ENCODE measurements at places on chromosomes 12 and 14.

DNA sequence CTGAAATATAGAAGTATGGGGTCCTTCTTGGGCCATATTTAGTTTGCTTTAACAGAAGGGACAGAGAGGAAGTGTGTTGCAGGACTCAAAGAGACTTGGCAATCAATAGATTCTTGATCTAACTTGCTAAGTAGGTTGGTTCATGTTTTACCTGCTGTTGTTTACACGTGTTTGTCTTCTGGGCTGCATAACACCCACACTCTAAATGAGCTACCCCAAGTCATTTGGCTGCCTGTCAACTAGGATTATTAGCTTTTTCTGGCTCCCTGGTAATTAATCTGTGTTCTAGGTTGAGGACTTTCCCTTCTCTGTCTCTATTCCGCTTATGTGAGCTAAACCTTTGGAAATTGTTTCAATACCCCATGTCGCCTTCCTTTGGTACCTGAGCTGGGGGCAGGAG, 10.1 kb upstream of the TBPL2 start:
- DNase-seq = no peak

DNA sequence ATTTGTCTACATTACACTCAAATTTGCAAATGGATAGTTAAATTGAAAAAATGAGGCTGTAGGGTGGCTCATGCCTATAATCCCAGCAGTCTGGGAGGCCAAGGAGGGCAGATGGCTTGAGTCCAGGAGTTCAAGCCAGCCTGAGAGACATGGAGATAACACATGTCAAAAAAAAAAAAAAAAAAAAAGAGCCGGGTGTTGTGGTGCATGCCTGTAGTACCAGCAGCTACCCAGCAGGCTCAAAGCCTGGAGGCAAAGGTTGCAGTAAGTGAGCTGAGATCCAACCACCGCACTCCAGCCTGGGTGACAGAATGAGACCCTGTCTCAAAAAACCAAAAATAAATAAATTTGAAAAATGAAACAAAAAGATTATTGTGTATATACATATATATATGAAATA, 119.9 kb upstream of the MGAT4C start:
- DNase-seq = peak; percentile 80

DNA sequence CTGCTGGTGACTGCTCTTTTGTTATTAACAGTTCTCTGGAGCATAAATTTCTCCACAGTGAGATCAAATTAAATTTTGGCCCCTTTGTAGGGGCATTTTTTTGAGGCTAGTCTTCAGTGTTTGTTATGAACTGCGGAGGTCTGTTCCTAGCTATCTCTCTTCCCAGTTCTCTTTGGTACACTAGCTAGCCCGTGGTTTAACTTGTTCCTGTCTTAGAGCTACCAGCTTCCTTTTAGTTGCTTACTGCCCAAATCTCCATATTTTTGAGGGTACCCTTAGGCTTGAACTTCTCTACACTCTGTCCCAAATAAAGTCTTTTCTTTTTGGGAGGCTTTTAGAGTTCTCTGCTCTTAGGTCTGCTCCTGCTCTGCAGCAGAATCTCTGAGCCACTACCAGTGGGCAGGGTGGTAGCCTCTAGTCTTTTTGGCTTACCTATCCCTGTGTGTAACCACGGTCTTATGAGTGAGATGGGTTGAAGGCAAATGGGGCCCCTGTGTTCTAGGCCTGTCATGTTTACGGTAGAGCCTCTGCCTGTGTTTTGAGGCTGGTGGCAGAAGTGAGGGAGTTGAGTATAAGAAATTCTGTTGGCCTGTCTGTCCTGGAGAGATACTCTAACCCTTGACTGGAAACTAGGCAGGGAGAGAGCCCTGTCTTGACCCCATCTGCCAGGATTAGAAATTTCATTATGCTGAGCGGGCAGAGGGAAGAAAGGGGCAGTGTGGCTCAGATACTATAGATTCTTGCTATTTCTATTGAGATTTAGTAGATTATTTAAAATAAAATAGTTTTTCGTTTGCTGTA, 21.0 kb downstream of the CNOT2 start:
- DNase-seq = no peak

DNA sequence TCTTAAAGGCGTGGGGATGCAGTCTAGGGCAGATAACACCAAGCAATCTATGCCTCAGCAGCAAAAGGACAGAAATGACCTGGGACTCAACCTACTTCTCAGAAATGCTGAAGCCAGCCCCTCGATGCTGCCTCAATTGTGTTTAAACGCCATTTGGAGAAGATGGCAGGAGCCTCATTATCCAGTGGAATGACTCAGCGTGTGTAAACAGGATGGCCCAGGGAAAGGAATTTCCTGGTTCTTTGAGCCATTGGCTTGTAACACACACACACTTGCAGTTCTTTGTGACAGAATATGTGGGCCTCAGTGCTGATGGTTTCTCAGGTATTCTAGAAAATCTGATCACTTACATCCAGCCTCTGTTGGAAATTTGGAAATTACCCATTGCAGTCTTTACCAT, 154.3 kb downstream of the NTF3 start:
- DNase-seq = no peak

GRCh38 chr14:36940476-36940875, 231.9 kb downstream of the SLC25A21 start:
- no peak for DNase-seq

DNA sequence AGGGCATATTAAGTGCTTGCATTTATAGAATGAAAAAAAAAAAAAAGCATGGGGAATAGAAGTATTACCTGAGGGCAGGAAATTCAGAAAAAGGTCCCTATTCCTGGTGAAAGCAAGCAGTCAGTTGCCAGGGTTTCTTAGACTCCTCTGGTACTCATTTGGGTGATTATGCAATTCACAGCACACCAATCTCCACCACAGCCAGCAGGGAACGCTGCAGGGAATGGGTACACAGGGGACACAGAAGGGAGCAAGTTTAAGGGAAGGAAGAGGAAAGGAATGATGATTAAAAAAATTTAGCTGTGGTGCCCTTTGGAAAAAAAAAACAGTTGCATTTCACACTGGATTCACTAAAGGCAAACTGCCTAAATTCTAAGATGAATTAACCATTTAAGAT, 14.2 kb downstream of the BLTP3B start:
- DNase-seq = peak; percentile 88

DNA sequence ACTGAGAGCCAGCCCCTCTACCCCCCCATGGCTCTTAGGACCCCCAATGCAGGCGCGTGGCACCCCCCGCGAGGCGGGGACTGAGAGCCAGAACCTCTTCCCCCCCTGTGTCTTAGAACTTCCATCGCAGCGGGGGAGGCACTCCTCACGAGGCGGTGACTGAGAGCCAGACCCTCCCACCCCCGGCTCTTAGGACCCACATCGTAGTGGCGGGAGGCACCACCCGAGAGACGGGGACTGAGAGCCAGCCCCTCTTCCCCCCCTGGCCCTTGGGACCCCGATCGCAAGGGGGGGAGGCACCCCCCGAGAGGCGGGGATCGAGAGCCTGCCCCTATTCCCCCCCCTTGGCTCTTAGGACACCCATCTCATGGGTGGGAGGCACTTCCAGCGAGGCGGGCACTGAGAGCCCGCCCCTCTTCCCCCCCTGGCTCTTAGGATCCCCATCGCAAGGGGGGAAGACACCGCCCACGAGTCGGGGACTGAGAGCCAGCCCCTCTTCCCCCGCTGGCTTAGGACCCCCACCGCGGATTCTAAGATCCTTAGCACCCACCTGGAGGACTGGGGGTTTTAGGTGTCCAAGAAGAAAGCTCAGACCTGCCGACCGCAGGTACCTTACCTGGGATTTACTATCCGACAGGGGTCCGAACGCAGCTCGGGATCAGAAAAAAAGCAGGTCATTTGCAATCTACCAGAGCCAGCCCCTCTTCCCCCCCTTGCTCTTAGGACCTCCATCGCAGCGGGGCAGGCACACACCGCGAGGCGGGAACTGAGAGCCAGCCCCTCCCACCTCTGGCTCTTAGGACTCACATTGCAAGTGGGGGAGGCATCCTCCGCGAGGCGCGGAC, 44.9 kb downstream of the DDX11 start:
- DNase-seq = peak; percentile 92

DNA sequence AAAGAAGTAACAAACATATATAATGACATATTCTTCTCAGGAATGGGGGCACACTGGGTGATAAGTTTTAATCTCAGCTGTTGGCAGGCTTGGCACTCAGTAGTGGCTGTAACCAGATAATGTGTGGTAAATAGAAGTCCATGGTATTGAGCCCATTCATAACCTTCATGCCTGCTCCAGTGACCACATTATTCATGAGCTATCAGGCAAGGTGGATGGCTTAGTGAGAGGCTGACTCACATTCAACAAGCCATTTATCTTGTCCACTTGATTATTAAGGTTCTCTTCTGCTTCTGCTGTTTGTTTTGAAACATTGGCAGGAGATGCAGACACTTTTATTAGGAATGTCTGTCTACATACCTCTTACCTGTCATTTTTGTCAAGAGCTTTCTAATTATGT, 950.4 kb upstream of the LRFN5 start:
- DNase-seq = no peak

- peak; percentile 71 for DNase-seq
Measured at GRCh38 chr12:122836027-122836921, 1.0 kb downstream of the HIP1R start.

DNA sequence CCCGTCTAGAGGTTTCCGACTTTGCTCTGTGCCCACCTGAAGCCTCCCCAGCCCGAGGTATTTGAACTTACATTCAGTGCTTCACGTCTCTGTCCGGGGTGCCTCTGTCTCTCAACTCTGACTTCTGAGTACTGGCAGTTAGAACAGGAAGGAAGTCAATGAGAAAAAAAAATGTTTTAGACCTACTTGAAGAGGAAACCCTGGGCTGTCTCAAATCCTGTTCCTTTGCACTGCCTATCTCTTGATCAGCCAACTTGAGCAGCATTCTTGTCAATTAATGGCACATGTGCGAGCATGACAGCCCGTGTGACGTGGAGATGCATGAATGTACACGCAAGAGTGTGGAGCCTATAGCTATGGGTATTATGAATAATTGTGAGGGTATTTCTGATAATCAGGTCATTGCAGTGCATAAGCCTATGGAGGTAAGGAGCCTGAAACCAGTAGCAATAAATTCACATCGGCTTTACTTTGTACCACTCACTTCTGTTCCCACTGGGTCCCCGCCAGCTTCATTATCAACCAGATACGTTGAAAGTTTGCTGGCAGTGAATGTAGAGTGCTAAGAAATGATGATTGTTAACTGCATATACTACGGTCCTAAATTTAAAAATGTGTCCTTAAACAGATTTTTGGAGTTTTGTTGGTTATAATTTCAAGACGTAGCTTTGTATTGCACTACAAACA, at the start of gene ARHGDIB:
TSS of gene ARHGDIB (minus strand) at position 136 of the 687 bp plus-strand sequence. CDS start 10,889 bp downstream, outside the sequence.
- no peak for DNase-seq

GRCh38 chr12:5965950-5966383, 20.9 kb upstream of the ANO2 start:
- peak; percentile 93 for DNase-seq

DNA sequence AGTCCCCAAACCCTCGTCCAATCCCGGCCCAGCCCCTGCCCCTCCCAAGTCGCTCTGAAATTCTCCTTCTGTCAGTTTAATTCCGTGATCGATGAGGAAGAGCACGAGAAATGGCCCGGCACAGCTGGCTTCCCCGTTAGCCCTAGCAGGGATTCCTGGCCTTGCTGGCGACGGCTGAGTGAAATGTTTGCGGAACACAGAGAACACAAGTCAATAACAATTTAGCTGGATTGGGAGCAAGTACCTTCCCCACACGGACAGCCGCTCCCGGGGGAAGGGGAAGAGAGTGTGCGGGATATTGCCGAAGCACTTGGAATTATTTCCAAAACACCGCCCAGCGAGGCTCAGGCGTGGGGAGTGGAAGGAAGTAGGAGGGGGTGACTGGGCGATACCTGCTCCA, 134.6 kb downstream of the RBM19 start:
- no peak for DNase-seq

GRCh38 chr14:33068040-33068439, 129.4 kb downstream of the NPAS3 start:
- DNase-seq = no peak

GRCh38 chr12:48329199-48329939, 21.4 kb downstream of the ZNF641 start:
- DNase-seq = peak; percentile 39

- DNase-seq = no peak
Measured at GRCh38 chr12:18581232-18581962, 156.4 kb downstream of the PLCZ1 start.

DNA sequence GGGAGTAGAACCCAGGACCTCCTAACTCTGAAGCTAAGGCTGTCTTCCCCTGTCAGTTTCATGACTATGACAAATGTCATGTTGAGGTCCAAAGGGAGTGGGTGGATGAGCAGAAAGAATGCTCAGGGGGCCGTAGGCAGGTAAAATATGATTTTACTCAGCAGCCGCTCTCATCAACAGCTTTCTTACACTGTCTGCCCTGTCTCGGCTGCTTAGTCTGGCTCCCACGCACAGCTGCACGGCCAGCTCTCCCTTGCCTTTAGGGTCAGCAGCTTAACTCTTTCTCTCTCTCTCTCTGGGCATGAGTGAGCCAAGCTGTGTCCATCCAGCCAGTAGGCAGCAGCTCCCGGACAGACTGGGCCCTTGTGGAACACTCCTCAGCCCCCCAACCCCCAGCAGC, 95.2 kb downstream of the GCH1 start:
- DNase-seq = no peak

- DNase-seq = no peak
Measured at GRCh38 chr12:4819654-4820053, 90.1 kb upstream of the KCNA1 start.

GRCh38 chr14:55430024-55430690, 10.3 kb downstream of the TBPL2 start:
- DNase-seq = peak; percentile 75

DNA sequence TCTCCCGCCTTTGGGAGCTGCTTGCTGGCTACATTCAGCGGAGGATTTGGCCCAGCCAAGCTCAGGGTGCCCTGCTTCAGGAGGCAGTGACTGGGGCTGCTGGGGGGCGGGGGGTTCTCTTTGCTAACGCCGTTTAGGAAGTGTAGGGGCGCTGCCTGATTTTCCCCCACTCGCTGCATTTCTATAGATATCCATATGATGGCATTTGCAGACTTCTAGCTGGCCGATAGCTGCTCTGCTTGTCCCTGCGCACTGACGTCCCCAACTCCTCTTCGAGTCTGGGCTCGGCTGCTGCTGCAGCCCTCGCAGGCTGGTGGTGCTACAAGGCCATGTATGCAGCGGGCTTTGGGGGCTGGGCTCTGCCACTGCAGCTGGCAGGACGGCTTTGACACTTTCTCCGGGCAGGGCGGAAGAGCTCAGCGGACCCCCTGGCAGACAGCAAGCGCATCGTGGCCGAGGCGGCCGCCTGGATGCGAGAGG, 3.1 kb downstream of the LRFN5 start:
- DNase-seq = peak; percentile 94

DNA sequence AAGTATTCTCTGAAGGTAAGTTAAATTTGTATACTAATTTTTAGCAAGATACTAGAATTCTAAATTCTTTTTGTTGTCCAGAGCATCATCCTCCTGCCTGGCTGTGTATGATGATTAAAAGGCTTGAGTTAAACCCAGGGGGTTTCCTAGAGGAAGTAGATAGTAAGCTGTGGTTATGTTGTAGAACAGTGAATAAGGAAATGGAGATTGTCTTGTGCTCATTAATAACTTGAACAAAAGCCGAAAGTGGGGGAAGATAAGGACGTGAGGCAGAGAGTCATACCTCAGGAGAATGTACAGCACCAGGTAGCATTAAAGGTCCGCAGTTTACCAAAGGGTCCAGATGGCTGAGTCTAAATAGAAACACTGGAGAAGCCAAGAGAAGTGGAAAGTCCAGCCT, 42.0 kb downstream of the CKB start:
- no peak for DNase-seq
